ENCODE measurements at places on chromosomes 13 and 19. TPM values are rescaled to one million over a fixed set of nuclear protein-coding genes. Genes with fewer than 3 reads are reported as not detected.
A peak's percentile ranks its signal among the peaks of the same experiment; 100 is the strongest.

DNA sequence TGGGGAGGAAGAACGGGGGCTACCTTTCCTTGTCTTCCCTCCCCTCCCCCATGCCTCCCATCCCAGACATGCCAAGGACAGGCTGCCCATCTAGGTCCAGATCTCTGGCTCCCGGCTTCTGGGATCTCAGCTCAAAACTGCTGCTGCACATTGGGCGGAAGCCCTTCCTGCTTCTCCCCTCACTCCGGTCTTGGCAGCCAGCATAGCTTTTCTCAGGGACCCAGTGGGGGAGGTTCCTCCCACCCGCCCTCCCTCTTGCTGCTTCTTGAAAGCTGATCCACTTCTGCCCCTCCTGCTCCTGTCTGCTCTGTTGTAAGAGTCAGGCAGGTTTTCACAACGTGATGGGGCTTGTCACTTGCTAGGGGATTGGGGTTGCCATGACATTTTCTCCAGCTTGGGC lies 21.7 kb upstream of the RNF17 start:
- no peak overlapping the region for H3K4me3 ChIP-seq
- no peak overlapping the region for H3K27ac ChIP-seq
- no peaks in the 10 kb centered on the region for H3K36me3 ChIP-seq
- no peaks in the 10 kb centered on the region for H3K4me1 ChIP-seq
- no peak for DNase-seq
- H3K27me3 ChIP-seq, result peaks cover 32% of the 10 kb centered on the region

DNA sequence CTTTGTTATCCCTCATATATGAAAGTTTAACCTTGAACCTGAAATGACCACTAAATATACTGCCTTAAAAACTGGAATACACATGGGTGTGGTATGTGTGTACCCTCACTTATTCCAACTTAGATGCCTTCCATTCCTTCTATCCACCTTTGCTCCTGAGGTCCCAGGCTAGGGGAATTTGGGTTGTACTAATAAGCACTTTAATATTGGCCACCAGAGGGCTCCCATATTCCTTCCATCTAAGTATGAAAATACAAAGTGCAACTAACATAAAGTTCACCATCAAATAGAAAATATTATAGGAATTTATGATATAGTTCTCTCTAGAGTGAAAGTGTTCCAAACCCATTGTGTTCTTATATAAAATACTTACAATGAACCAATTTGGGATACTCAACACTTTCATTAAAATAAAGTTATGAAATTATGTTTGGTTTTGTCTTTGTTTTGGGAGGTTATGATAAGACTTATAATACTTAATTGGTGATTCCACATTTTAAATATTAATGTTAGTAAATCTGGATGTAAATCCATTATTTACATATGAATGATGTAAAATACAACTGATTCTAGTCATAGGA lies 62.3 kb downstream of the ITGBL1 start:
- H3K4me3 ChIP-seq, result no peak overlapping the region
- H3K27ac ChIP-seq, result no peak overlapping the region
- no peaks in the 10 kb centered on the region for H3K27me3 ChIP-seq
- no peaks in the 10 kb centered on the region for H3K36me3 ChIP-seq
- no peak for DNase-seq

DNA sequence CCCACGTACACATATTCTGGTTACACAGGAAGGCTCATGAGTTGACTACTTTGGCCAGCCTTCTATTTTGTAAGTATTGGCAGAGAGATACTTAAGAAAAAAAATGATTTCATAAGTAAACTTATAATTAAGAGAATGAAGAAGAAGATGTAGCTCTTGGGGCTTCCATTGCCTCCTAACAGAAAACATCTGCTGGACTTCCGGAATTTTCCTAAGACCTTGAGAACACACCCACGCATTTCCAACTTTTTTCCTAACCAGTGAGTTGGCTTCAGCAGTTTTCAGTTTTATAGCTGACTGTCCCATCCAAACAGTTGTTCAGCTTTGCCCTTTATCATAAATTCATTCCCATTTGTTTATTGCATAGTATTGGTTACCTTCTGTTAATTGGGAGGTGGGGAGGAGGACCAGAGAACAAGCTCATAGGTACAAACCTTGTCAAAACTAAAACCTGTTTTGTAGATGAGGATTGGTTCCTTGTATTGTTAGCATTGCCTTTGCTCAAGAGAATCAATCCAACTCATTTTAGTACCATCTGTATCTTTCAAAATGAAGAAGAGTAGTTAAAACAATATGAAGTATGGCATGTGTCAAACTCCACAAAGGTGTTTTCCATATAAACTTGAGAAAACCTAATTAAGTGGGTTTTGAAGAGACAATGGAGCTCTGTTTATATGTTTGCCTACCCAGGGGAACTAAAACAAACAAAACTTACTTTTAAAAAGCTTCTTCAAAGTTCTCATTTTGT lies 93.9 kb downstream of the COL4A2 start:
- peak overlapping the region; percentile 72 for H3K27ac ChIP-seq
- no peaks in the 10 kb centered on the region for H3K36me3 ChIP-seq
- DNase-seq, result no peak
- no peaks in the 10 kb centered on the region for H3K27me3 ChIP-seq

GRCh38 chr13:32116210-32116609 lies 84.6 kb downstream of the FRY start:
- H3K4me1 ChIP-seq, result no peaks in the 10 kb centered on the region
- H3K36me3 ChIP-seq, result no peaks in the 10 kb centered on the region
- DNase-seq, result no peak
- H3K27ac ChIP-seq, result no peak overlapping the region

- peaks cover 7% of the 10 kb centered on the region for H3K4me1 ChIP-seq
- no peak for DNase-seq
- H3K4me3 ChIP-seq, result no peak overlapping the region
- peaks cover 53% of the 10 kb centered on the region for H3K27me3 ChIP-seq
- H3K27ac ChIP-seq, result no peak overlapping the region
Measured at GRCh38 chr19:53992211-53992610, 774 bp downstream of the CACNG6 start.

DNA sequence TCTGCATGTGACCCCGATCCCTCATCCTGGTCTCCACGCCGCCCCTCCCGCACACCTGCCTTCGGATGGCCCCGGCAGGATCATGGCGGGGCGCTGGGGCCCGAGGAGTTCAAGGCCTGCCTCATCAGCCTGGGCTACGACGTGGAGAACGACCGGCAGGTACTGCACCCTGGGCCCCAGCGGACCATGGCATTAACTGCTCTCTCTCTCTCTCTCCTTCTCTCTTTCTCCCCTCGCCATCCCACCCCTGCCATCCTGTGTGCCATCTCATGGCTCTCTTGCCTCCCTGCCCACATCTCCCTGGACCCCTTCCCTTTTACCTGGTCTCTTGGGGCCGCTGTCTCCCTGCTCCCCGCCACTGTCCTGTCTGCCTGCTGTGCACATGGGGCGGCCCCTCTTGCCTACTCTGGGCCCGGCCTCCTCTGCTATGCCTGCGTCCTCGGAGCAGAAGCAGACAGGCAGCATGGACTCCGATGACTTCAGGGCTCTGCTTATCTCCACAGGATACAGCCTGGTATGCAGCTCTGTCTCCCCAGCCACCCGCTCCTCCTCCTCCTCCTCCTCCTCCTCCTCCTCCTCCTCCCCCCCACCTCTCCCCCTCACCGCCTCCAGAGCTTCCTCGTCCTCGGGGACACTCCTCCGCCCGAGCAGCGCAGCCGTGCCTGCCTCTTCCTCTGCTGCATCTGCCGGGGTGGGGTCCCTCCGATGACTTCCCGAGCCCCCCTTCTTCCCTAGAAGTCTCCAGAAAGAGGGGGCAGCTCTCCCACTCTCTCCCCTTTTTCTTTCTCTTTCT lies 16.2 kb downstream of the CAPN12 start:
- no peak overlapping the region for H3K4me3 ChIP-seq
- no peak for DNase-seq
- H3K27me3 ChIP-seq, result no peaks in the 10 kb centered on the region
- H3K4me1 ChIP-seq, result peaks cover 28% of the 10 kb centered on the region
- H3K36me3 ChIP-seq, result peaks cover 10% of the 10 kb centered on the region
- H3K27ac ChIP-seq, result peak overlapping the region; percentile 71

DNA sequence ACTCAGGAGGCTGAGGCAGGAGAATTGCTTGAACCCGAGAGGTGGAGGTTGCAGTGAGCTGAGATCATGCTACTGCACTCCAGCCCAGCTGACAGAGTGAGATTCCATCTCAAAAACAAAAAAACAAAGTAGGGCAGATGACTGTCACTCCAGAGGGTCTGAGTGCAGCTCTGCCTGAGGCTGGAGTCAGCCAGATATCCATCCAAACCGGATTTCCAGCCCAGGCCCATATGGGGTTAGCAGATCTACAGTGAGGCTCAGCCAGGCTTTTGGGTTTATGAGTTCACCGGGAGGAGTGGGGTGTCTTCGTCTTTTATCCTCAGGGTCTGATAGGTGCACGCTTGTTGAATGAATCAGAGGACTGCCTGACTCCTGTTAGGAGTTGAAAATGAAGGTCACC lies 19.0 kb downstream of the LAMP1 start:
- no peaks in the 10 kb centered on the region for H3K27me3 ChIP-seq
- DNase-seq, result no peak
- H3K4me1 ChIP-seq, result no peaks in the 10 kb centered on the region
- no peak overlapping the region for H3K27ac ChIP-seq
- H3K4me3 ChIP-seq, result no peak overlapping the region
- H3K36me3 ChIP-seq, result no peaks in the 10 kb centered on the region

DNA sequence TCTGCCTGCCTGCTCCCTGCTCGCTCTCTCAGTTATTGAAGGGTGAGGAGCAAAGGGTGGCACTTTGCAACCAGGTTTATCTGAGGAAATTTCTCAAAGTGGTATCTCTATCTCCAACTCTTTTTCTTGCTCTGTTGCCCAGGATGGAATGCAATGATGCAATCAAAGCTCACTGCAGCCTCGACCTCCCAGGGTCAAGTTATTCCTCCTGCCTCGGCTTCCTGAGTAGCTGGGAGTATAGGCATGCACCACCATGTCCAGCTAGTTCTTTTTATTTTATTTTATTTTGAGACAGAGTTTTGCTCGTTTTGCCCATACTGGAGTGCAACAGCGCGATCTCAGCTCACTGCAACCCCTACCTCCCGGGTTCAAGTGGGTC lies 4.9 kb downstream of the ACTMAP start:
- H3K27me3 ChIP-seq, result no peaks in the 10 kb centered on the region
- H3K36me3 ChIP-seq, result no peaks in the 10 kb centered on the region
- H3K27ac ChIP-seq, result peak overlapping the region; percentile 7
- DNase-seq, result no peak
- H3K4me1 ChIP-seq, result peaks cover 12% of the 10 kb centered on the region

DNA sequence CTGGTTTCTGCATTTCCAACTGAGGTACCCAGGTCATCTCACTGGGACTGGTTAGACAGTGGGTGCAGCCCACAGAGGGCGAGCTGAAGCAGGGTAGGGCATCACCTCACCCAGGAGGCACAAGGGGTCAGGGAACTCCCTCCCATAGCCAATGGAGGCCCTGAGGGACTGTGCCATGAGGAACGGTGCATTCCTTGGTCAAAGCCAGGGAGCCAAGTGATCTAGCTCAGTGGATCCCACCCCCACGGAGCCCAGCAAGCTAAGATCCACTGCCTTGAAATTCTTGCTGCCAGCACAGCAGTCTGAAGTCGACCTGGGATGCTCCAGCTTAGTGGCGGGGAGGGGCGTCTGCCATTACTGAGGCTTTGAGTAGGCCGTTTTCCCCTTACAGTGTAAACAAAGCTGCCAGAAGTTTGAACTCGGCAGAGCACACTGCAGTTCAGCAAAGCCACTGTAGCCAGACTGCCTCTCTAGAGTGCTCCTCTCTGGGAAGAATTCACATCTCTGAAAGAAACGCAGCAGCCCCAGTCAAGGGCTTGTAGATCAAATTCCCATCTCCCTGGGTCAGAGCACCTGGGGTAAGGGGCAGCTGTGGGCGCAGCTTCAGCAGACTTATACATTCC lies 1386.6 kb upstream of the PCDH9 start:
- H3K4me3 ChIP-seq, result no peak overlapping the region
- H3K27me3 ChIP-seq, result no peaks in the 10 kb centered on the region
- no peak overlapping the region for H3K27ac ChIP-seq
- no peaks in the 10 kb centered on the region for H3K36me3 ChIP-seq
- H3K4me1 ChIP-seq, result no peaks in the 10 kb centered on the region
- DNase-seq, result no peak

DNA sequence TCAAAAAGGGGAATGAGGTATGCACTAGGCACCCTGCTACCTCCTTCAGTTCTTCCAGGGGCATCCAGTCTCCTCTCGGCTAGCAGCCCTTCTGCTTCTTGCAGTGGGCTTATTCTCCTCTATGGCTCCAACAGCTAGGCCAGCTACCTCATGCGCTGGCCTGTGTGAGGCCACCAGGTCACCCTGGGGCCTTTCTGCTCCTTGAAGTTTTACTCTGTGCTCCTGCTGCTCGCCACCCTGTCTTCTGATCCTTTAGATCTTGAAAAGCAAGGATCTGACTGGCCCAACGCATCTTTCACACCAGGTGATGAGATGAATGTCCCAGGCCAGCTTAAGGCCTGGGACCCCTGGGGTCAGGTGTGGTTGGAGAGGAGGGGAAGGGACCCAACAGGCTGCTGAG lies 66.2 kb downstream of the RUBCNL start:
- H3K36me3 ChIP-seq, result no peaks in the 10 kb centered on the region
- H3K4me1 ChIP-seq, result no peaks in the 10 kb centered on the region

DNA sequence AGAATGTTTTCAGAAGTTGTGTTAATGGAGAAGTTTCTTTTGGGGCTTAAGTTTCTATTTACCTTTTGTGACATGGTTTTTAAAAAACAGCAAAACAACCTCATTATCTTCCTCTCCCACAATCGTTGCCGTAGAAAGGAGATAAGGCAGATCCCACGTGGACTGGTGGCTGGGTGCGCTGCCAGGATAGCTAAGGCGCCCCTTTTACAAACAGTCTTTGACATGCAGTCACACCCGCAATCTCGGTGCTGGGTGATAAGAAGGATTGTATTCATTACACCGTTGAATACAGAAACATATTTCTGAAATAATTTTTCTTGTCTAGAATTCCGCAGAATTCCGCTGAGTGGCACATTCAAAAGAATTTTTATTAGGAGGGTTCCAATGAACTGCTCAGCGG lies 271.1 kb downstream of the UQCRFS1 start:
- no peaks in the 10 kb centered on the region for H3K4me1 ChIP-seq
- H3K36me3 ChIP-seq, result no peaks in the 10 kb centered on the region
- no peaks in the 10 kb centered on the region for H3K27me3 ChIP-seq
- H3K27ac ChIP-seq, result no peak overlapping the region

FUT1 gene
- total RNA-seq, result 1.00 TPM

CSNK1A1L gene
- not detected for total RNA-seq

ZNF135 gene
- 1.9 TPM for total RNA-seq

NFILZ gene
- total RNA-seq, result not detected

CATSPERD gene
- not detected for total RNA-seq

Measured in transverse colon (tissue), 4 donors.